CD8-positive, alpha-beta memory T cell (primary cell): ENCODE measurements at places on chromosomes 16 and 17.
A peak's percentile ranks its signal among the peaks of the same experiment; 100 is the strongest.

DNA sequence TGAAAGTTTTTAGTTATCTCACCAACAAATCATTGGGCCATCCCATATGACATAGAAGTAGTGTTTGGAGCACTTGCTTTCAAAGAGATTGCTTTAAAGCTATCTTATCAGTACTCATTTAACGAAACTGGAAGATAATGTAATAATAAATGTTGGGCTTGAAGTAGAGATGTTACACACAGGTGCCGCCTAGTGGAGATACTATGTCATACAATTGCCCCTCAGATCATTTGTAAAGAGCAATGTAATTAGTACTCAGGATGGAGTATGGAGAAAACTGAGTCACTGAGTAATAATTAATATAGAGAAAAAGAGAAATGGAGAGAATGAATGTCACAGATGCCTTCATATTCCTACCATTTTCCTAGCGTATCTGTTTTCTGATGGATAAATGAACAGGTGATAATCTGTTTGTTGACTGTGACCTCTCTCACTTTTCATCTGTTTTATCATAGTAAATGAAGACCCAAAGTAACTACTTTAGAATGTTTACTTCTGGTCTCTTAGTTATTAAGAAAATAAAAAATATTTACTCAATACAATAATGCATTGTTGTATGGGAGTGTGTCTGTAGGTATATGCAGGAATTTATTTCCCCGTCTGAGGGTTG is 80.4 kb downstream of the EFCAB5 start:
- DNase-seq: peak; percentile 8

- DNase-seq: no peak
These were observed 7.5 kb downstream of the UBE2Z start for GRCh38 chr17:48915459-48916282.

DNA sequence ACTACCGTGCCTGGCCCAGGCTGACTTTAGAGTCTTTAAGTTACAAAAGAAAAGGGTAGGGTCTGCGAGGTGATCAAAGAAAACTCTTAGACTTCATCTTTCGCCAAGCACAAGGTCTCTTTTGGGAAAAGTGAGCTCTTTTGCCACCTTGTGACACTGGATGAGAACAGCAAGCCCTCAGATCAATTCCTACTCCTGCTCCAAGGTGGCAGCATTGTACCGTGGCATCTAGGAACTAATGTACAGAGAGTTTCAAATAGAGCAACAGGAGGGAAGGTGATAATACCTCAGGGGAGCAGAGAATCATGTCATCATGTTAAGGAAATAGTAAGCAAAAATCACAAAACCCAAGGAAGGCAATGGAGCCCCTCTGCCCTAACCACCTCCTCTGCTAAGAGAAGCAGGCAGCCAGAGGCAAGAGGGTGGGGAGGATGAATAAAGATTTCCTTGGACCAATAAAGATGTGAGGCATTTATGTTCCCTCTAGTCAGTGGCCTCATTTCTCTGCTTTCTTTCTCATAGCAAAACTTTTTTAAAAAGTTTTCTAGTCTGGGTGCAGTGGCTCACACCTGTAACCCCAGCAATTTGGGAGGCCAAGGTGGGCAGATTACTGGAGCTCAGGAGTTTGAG is 2.1 kb upstream of the C17orf78 start:
- peak; percentile 60 for DNase-seq

DNA sequence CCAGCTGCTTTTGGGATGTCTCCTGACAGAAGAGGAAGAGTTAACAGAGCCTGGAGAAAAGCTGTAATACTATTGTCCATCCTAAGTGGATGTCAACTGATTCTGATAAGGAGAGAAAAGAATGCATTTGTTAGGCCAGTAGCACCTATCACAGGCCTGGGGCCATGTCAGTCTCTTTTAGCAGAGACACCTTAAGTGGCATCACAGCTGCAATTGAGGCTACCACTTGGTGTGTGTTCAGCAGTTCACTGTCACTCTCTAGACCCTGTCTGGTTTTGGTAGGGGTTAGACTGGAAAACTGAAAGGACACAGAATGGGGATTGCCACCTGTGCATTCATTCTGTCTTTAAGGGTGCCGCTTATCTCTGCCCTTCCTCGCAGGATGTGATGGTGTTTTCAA is 42.0 kb downstream of the PSMD12 start:
- DNase-seq: no peak

GRCh38 chr17:74637265-74637664 is 13.7 kb upstream of the CD300E start:
- DNase-seq: no peak

DNA sequence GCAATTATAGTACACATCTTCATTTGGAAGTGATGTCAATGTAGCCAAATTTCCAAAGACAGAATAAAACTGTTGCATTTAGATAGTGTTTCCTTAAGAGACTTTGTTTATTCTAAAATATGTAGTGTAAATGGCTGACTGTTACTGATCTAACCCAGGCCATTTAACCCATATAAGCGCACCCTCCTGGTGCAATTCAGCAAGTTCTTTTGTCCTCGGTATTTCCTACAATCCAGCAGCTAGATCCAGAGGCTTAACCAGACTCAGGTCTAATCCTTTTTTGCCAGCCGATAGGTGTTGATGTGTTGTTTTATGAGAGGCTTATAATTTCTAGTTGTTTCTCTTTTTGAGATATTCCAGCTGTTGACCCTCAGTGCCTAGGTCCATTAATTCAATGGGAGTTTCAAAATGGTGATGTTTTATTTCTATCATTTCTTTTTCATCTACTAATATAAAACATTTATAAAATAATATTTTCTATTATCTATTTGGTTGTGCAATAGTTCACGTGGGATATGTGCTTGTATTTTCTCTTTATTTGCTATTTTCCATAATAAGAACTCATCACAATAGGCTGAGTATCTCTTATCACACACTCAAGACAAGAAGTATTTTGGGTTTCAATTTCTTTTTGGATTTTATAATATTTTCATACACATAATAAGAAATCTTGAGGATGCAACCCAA is 14.5 kb downstream of the ABCA9 start:
- DNase-seq: no peak

DNA sequence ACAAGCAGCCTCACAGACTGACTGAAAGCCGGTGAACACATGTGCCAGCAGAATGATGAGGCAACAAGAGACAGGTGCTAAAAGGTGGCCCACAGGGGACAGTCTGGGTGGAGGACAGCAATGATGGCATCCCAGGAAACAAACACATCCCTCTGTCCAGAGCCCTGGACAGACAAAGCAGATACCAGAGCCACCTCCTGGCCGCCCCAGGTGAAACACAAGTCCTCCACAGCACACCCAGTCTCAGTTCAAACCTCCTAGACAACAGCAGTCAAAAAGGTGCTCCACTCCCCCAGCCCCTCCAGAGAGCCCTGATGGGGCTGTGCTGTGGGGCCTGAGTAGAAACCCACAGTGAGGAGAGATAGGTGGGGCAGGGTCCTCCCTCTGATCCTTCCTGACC is 20.3 kb upstream of the CDH5 start:
- no peak for DNase-seq

- peak; percentile 89 for DNase-seq
These were observed 661 bp upstream of the ALOXE3 start for GRCh38 chr17:8118769-8119580.

DNA sequence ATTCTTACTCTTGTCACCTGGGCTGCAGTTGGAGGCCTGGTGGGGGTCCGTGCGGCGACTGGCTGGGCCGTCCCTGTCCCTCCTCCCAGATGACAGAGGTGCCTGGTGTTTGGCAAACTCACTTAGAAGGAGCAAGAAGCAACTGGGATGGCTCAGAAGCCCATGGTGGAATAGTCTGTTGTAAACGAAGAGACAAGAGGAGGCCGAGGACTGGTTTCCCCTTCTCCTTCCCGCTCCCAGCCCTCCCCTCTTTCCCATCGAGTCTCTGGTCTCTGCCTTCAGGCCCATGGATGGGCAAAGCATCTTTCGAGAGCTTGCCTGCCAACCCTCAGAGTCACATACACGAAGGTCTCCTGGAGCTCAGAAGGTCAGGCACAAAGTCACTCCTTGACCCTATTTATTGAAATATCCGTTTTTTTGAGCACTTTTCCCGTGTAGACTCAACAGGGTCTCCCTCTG is 364.4 kb downstream of the SEC14L1 start:
- DNase-seq: no peak

- no peak for DNase-seq
These were observed 2.4 kb upstream of the CAPN15 start for GRCh38 chr16:525123-525519.

- no peak for DNase-seq
These were observed 158.9 kb upstream of the CNTNAP4 start for GRCh38 chr16:76118344-76118743.
